ENCODE measurements at places on chromosomes 7 and 10. TPM values are rescaled to one million over a fixed set of nuclear protein-coding genes. Genes with fewer than 3 reads are reported as not detected.

SFXN4 gene
- total RNA-seq = 31.4 TPM

ARID5B gene
- 10.4 TPM for total RNA-seq

EBF3 gene
- total RNA-seq = not detected

CHST12 gene
- 4.7 TPM for total RNA-seq

AIFM2 gene
- total RNA-seq = 1.9 TPM

ADRA2A gene
- total RNA-seq = not detected

HYAL4 gene
- total RNA-seq = not detected

SUV39H2 gene
- 20.5 TPM for total RNA-seq

RBP4 gene
- total RNA-seq = not detected

ZNF92 gene
- total RNA-seq = 2.7 TPM

ABCC2 gene
- 0.39 TPM for total RNA-seq

OLAH gene
- total RNA-seq = 0.55 TPM

ITGA8 gene
- 0.04 TPM for total RNA-seq
